ENCODE measurements at places on chromosomes 7 and 10.

- DNase-seq: no peak
Measured at GRCh38 chr10:131961777-131962662, 19.7 kb downstream of the BNIP3 start.

GRCh38 chr7:55109404-55110167, 90.8 kb downstream of the EGFR start:
- DNase-seq: no peak

DNA sequence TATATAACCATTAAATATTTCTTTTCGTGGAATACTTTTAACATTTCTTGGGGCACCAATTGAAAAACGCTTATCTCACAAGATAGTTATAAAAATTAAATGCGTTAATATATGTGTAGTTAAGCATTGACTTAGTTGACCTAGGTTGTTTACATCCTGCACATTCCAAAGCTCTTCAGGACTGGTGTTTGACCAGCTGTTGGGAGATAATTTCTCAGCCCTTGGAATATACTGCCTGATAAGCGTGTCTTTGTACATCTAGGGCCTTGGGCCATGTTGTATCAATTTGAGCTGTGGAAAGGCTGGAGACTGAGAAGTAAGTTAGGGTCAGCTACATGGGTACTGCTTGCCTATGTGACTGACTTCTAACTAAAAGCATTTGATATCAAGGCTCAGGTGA, 90.0 kb upstream of the AOAH start:
- no peak for DNase-seq

- no peak for DNase-seq
Measured at GRCh38 chr7:147023440-147023839, 906.8 kb downstream of the CNTNAP2 start.

GRCh38 chr10:101380353-101381017, 26.5 kb downstream of the BTRC start:
- no peak for DNase-seq

DNA sequence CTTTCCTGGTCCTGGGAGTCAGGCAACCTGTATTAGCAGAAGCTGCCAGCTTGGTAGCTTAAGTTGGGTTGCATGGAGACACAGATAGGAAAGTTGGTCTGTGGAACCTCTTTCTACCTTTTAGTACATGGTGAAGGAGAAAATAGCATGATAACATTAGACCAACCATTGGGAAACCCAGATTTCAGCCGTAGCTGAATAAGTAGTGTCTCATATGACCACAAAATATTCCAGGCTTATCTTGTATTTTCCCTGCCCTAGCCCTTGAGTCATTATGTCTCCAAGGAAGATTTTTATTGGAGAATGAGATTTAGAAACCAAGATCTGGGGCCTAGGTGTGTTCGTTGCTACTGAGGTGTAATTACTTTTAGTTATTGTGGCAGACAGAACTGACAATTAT, 67.2 kb downstream of the CCSER2 start:
- DNase-seq: no peak

DNA sequence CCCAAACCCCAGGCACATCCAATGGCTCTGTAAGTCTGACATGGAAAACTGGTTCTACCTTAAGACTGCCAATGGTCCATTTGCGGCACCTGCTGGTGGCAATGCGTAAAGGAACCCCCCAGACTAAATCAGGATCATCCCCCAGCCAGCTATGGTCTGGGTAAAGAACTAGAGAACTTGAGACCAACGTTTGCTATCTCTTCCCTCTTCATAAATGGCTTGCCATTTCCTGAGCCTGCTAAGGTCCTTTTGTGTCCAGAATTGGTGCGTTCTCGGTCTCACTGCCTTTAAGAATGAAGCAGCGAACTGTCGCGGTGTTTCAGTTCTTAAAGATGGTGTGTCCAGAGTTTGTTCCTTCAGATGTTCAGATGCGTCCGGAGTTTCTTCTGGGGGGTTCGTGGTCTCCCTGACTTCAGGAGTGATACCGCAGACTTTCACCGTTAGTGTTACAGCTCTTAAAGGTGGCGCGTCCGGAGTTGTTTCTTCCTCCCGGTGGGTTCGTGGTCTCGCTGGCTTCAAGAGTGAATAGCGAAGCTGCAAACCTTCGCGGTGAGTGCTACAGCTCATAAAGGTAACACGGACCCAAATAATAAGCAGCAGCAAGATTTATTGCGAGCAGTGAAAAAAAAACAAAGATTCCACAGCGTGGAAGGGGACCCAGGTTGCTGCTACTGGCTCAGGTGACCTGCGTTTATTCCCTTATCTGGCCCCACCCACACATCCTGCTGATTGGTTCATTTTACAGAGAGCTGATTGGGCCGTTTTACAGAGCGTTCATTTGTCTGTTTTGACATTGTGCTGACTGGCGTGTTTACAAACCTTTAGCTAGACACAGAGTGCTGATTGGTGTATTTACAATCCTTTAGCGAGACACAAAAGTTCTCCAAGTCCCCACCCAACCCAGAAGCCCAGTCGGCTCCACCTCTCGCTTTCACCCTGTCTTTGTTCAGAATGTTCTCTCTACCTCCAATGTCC, 95.4 kb downstream of the ELMO1 start:
- no peak for DNase-seq

DNA sequence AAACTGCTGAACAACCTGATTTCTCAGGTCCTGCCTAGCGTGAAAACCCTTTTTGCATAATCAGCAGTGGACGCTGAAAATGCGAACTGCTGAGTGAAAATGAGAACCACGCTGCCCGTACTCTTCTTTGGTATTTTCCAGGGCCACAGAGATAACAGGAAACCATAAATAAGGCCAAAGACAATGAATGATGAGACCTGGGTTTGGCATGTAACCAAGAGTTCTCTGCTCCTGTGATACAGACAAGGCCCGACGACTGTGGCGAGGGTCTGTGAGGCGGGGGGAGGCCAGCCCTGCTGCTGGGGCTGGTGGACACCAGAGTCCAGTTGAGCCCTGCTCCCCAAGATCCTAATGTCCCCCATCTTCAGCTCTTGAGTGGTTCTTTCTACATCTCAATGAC, 236.0 kb downstream of the WDR11 start:
- DNase-seq: no peak

- DNase-seq: peak; percentile 15
Measured at GRCh38 chr10:75375838-75376237, 25.7 kb downstream of the ZNF503 start.

DNA sequence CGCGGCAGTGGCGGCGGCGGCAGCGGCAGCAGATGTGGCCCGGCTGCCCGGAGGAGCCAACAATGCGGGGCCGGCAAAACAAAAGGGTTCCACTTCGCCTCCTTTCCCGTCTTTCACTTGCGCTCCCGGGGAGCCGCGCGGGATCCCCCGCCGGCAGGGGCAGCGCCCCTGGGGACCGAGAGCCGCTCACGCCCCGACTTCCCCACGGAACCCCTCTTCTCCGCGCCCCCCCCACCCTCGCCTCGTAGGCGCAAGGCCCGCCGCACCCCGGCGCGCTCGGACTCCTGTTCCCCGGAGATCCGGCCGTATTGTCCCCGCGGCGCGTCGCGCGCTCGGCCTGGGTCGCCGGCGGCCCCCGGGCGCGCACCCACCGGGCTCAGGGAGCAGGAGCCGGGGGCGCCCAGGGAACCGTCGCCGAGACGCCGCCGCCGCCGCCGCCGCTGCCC, 854 bp downstream of the CTBP2 start:
- DNase-seq: peak; percentile 35

DNA sequence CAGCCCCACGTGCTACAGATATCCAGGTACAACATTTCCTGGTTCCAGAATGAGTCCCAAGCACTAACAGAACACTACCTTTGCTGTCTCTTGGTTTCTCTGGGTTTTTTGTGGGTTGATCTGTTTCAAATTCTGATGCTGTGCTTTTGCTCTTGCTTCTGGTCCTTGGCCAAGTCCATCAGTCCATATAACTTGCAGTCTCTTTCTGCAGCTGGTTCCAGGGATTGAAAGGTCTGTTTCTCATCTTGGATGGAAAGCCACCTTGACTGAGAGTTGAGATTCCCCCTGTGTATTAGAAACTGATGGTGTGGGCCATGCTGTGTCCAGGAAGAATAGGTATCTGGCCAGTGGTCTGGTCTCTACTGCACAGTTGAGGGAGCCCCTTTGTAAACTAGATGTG, 171.1 kb downstream of the JCAD start:
- DNase-seq: no peak

DNA sequence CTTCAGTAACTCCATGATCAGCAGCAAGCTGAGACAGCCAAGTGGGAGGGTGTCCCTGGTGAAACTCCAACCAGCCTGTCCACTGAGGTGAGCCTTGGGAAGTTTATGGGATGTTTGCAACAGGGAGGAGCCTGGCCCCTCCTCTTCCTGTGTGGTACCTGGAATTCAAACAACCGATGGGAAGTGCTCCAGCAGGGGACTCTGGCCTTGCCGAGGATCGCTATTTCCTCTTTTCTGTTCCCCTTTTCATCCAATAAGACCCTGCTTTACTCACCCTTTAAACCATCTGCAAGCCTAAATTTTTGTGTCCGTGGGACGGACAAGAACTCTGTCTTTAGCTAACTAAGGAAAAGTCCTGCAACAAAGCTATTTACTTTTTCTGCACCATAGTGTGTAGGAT, 491.1 kb upstream of the ZMIZ1 start:
- DNase-seq: no peak

GRCh38 chr7:85688712-85689111, 501.9 kb upstream of the SEMA3D start:
- DNase-seq: peak; percentile 28

DNA sequence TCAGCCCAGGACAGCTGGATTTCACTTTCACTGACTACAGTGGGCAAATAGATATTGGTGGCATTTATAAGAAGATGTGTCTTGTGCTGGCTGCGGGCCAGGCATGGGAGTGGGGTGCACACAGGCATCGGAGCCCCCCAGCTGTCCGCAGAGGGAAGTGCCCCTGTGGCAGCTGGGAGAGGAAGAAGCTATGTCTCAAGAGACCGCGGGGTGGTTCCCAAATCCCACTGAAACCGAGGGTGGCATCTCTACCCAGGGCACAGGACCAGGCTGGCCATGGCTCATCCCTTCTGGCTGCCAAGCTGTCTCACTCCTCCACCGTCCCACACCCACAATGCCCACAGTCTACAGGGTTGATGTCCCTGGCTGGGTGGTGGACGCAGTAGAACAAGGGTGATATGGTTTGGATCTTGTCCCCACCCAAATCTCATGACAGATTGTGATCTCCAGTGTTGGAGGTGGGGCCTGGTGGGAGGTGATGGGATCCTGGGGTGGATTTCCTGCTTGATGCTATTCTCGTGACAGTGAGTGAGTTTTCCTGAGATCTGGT, 94.8 kb downstream of the TCERG1L start:
- no peak for DNase-seq

GRCh38 chr10:44168478-44168877, 216.4 kb downstream of the CXCL12 start:
- no peak for DNase-seq

GRCh38 chr10:26715137-26715487, 17.6 kb downstream of the PDSS1 start:
- DNase-seq: no peak

DNA sequence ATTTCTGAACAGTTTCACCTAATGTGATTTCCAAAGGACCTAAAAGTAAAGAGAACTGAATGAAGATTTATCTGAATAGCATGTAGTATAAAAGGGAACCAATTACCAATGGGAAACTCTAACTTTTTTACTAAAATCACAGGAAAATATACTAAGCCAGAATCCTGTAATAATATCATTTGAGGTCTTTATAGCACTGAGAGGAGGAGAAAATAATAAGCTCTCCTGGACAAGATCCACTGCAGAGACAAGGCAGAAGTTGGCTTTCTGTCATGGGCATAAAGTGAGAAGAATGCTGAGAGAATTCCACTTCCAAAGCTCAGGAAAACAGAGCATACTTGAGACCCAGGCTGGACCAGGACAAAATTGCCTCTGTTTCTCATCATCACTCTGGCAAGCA, 1131.4 kb downstream of the SORCS1 start:
- DNase-seq: no peak

- DNase-seq: no peak
Measured at GRCh38 chr10:101222683-101223273, 6.5 kb downstream of the LBX1 start.

DNA sequence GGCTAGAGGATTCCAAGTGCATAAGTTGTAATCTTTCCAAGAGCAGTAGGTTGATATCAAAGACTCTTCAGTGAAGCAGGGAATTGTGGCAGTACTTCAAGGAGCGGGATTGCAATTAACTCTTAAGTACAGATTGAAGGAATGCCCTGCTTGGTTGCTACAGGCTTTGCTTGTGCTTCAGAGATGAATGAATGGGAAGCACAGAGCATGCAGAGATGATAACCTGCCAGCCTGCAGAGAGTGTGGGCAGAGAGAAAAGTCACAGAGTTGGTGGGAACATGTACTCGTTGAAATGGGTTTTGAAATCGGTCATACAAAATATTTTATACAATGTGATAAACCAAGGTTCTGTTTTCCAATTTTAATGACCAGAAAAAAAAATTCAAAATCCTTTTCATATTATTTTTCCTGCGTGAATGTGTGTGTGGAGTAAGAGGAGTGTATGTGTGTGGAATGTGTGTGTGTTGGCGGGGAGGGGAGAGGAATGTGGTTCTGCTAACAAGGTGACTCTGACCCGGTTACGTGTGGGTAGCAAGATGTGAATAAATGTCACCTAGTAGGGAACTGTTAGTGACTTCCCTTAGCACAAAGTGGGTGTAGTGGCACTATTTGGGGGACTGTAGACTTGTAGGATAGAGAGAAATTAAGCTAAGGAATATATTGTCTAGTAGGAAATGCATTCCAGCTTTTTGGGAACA, 697.8 kb downstream of the GATA3 start:
- no peak for DNase-seq

- no peak for DNase-seq
Measured at GRCh38 chr7:91916051-91916440, 24.6 kb upstream of the AKAP9 start.

DNA sequence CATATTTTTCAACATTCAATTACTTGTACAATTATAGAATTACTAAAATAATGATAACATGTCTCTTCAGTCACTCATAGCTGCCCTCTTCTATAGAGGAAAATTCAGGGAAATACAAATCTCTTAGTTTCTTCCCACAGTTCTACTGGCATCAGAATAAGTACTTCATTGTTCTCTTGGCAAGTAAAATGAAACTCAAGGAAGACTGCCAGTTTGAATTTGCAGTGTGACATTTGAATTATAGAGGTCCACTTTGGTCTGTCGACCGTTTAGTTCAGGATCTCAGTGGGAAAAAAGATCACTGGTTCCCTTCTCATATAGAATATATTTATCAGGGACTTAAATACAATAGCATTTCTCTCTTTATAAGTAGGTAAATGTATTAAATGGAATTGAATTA, 114.5 kb downstream of the PON1 start:
- no peak for DNase-seq

DNA sequence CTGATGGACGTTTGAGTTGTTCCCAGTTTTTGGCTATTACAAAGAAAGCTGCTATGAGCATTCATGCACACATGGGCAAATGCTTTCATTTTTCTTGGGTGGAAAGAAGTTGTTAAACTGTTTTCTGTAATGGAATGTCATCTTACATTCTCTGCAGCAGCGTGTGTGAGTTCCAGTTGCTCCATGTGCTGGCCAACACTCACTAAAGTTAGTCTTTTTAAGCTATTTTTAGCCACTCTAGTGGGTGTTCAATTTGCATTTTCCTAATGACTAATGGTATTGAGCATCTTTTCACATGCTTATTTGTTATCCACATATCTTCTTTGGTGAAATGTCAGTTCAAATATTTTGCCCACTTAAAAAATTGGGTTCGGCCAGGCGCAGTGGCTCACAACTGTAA, 82.8 kb upstream of the COL13A1 start:
- DNase-seq: no peak
